SJSA1 (cell line): ENCODE measurements at places on chromosomes 2 and 18. TPM values are rescaled to one million over a fixed set of nuclear protein-coding genes. Genes with fewer than 3 reads are reported as not detected.

GRCh38 chr2:181073896-181074295 lies 93.5 kb downstream of the UBE2E3 start:
- no peak for DNase-seq

DNA sequence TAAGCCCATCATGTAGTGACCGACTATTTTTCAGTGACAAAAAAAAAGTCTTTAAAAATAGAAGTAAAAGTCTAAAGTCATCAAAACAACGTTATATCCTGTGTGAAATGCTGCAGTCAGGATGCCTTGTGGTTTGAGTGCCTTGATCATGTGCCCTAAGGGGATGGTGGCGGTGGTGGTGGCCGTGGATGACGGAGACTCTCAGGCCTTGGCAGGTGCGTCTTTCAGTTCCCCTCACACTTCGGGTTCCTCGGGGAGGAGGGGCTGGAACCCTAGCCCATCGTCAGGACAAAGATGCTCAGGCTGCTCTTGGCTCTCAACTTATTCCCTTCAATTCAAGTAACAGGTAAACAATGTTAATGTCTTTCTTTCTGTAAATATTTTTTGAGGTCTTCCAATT lies at the start of gene CD28:
CD28 (plus strand) TSS at position 237 of the 400 bp plus-strand sequence; CDS start at position 295, 58 bp downstream.
- no peak for DNase-seq

- no peak for DNase-seq
Measured at GRCh38 chr2:15160201-15160991, 400.7 kb downstream of the NBAS start.

DNA sequence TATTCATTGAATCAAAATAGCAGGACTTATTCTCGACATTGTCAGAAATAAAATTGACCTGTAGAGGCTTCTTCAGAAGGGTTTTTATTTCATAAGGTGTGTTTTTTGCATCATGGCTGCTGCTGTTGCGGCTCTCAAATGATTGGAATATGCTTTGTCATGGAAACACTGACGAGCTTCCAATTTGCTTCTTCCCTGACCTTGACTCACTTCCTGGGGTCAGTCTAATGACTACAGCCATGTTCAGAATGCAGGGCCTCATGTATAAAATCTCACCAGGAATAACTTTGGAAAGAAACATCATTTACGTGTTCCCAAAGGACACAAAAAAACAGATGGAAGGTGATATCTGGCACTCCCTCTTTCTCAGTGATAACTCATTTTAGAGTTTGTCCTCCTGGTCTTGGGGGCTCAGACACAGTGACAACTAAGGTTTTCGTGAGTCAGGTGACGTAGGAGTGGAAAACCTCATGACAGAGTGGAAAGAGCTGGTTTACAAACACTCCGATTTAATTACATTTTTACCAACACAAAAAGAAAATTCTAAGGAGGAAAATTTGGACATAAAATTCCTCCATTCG lies 467.0 kb upstream of the RAB12 start:
- DNase-seq, result no peak

GRCh38 chr2:24577481-24577880 lies 86.4 kb downstream of the NCOA1 start:
- DNase-seq, result no peak

GRCh38 chr18:21700528-21701075 lies 4.0 kb downstream of the ABHD3 start:
- DNase-seq, result no peak

The CABYR gene
- total RNA-seq, result 9.3 and 9.5 TPM in 2 replicates

The RAPGEF4 gene
- total RNA-seq, result 0.13 and 0.47 TPM in 2 replicates

The CPLX4 gene
- not detected in 2 replicates for total RNA-seq

The ABCB11 gene
- not detected in 2 replicates for total RNA-seq
